ENCODE measurements at places on chromosomes 6 and 20.

DNA sequence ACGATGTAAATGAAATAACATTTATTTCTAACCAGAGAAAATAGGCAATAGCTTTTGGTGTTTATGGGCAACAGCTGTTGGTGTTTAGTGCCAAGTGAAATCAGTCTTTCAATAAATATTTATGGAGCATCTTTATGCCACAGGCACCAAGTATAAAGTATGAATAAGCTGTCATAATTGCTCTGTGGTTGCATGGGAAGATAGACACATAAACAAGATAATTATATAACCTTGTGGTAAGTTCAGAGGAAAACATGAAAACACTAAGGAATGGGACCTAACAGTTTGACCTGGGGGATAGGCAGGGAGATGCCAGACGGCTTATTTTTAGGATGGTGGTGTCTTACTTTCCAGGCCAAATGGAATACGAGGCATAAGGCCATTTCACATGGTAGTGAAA lies 110.9 kb downstream of the GFRAL start:
- no peak for DNase-seq

DNA sequence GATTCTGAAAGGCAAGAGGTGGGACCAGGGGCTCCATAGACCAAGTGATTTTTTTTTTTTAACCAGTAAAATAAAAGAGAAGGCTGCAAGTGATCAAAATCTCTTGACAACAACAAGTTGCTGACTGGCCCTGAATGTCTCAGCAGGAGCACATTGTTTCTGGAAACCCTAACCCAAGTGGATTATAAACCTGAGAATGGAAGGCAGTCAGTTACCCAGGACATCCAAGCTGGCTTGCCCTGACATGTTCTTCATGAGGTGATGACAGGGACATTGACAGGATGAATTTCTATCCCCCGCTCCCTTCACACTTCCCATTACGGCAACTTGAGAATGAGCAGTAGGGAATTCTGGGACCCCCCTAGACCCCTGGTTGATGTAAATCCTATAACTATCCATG lies 49.6 kb upstream of the RIPOR2 start:
- DNase-seq: no peak

DNA sequence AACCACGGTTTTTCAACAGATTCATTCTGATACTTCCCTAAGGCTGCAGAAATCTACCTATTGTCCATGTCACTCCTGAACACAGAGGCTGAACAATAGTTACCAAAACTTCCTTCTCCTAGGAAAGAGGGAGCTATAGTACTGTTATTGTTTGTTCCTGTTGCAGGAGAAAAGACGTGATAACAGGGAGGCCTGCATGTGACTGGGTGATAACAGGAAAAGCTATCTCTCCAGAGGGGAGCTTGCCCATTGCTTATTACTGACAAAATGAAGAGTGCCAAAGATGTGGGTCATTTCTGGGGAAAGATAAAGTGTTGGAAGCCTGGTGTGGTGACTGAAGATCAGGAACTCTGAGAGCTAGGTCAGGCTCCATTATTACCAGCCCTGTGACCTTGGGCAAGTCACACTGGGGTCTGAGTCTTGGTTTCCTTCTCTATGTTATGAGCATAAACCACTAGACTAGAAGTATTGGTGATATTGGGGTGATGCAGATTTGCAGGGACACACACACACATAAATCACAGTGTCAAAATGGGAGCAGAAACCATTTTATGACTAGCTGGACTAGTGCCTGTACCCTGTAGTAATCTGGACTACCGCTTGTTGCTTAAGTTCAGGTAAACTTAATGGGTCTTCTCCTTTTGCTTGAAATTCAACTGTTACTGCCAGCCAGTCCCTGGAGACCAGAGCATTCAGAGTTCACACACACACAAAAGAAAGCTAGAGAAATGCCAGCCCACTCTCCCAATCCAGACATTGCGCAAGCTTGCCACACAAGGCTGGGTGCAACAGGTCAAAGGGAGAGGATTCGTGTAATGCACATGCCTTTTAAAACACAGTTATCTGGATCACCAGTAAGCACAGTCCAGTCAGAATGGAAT lies 136.0 kb upstream of the CNR1 start:
- DNase-seq: no peak

- no peak for DNase-seq
Measured at GRCh38 chr6:96604420-96604819, 41.5 kb downstream of the FHL5 start.

DNA sequence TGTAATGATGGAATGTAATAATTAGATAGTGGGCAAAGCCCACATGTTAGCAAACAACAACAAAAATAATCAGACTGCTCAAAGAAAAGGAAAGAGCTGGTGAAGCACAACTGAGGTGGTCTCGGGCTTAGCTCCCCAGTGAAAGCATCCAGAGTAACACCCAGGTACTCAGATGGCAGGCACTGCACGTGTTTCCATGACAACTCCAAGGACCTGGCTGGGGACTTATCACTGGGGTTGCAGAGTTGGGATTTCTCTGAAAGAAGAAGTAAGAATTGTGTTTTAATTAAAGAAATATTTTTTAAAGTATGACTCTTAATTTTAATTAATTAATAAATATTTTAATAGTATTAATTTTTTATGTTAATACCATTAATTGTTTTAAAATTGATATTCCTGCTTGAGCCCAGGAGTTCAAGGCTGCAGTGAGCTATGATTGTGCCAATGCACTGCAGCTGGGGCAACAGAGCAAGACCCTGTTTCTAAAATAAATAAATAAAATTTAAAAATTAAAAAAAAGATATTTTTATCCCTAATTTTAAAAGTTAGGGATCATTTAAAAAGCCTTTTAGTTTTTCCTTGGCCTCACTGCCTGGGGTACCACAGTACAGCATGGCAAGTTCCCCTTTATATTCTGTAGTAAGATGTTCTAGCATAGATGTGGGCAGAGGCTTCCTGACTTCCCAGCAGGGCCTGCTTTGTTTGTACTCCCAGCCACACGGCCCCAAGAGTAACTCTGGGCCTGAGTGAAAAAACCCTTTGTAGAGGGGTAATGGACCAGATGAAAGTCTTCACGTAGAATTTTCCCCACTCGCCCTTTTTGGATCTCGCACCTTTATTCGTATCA lies 42.2 kb upstream of the UST start:
- DNase-seq: peak; percentile 73

DNA sequence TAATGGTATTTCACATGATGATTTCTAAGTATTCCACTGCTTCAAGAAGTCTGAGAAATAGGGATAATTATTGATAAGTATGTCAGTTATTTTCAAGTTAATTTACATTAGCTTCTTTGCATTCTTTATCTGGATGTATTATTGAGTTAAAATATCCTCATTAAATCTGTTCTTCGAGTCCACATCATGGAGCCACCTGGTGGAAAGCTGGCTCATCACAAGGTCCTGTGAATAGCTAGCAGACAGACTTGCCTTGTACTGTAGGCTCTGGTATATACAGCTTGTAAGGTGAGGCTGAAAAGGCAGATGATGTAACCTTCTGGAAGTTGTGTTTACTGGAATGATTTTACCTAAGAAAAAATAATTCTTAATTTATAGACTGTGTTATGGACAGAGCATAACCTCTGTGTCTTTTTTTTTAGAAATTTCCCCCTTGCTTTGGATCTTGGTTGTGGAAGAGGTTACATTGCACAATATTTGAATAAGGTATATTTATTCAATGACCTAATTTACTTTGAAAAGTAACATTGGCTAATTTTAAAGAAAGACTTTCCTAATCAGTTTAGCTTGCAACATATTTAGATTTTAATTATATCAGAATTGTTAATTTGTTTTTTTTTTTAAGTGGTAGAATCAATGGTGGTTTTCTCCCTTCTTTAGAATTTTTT lies 3.5 kb downstream of the NDUFAF5 start:
- DNase-seq: peak; percentile 72

- no peak for DNase-seq
Measured at GRCh38 chr6:167590193-167590592, 236.5 kb upstream of the AFDN start.

DNA sequence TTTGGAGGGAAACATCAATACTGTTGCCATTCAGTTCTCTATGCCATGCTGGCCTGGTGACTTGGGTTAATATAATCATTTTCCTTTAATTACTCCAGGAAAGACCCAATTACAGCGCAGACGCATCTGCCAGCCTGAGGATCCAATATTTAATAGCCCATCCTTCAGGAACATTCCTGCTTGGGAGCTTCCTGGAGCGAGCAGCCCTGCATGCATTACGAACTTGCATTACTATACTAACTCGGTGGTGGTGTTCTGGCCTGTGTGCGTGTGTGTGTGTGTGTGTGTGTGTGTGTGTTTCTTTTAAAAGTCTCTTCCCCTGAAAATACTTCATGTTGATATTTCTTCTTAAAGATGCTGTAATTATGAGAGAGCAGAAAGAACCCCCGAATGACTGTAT lies 26.5 kb downstream of the PMEPA1 start:
- DNase-seq: no peak

DNA sequence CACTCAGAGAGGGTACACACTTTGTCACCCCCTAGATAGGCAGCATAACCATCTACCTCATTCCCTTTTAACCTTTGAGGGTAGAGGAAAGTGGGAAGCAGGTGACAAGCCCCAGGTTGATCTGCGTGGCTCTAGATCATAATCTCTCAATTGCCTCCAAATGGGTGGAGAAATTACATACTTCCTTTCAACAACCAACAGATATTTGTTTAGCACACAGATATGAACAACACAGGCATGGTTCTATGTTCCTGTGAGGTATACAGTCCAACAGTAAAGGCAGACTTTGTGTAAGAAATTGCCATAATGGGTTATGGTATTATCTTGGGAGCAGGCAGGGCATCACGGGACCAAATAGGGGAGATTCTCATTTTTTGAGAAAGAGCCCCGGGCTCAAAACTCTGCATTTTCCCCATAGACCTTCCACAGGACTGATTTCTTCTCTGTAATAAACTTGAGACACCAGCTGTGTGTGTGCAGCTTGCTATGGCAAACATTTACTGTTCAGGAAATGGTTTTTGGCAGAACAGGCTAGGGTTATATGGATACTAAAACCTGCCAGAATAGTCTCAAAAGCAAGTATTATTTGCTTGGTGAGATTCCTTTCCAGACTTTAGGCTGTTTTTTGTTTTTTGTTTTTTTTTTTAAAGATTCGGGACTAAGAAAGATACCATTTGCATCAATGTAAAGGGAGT lies 126.2 kb downstream of the CD164 start:
- DNase-seq: peak; percentile 21

DNA sequence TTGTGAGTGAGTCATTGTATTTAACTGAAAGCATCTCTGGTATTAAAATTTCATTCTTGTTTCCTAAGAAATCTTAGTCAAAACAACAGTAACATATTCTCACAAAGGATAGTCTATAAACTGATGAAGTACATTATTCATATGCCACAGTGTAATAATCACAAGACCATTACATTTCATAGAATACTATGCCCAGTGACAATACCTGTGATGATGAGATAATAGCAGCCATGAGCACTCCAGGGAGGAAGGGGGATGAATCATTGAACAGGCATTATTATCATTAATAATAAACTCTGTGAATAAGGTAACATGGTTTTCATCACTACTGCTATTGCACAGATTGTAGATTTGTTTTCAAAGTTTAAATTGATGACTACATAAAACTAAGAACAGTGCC lies 667.9 kb downstream of the EPM2A start:
- DNase-seq: no peak

GRCh38 chr6:140077827-140078560 lies 703.5 kb upstream of the CITED2 start:
- no peak for DNase-seq

DNA sequence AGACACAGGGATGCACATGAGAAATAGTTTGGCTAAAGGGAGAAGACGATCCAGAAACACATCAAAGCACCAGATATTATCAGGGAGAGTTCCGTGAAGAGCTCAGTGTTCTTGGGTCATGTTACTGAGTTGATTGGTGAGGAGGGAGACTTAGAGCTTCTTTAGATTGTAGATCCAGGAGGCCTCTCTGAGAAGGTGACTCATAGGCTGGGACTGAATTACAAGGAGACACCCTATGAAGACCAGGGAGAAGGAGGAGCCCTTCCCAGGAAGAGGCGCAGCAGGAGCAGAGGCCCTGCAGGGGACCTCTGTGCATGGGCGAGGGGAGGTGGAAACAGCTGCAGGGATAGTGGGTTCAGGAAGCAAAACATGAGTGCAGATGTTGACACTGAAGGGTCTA lies 196.5 kb downstream of the SLC24A3 start:
- no peak for DNase-seq

DNA sequence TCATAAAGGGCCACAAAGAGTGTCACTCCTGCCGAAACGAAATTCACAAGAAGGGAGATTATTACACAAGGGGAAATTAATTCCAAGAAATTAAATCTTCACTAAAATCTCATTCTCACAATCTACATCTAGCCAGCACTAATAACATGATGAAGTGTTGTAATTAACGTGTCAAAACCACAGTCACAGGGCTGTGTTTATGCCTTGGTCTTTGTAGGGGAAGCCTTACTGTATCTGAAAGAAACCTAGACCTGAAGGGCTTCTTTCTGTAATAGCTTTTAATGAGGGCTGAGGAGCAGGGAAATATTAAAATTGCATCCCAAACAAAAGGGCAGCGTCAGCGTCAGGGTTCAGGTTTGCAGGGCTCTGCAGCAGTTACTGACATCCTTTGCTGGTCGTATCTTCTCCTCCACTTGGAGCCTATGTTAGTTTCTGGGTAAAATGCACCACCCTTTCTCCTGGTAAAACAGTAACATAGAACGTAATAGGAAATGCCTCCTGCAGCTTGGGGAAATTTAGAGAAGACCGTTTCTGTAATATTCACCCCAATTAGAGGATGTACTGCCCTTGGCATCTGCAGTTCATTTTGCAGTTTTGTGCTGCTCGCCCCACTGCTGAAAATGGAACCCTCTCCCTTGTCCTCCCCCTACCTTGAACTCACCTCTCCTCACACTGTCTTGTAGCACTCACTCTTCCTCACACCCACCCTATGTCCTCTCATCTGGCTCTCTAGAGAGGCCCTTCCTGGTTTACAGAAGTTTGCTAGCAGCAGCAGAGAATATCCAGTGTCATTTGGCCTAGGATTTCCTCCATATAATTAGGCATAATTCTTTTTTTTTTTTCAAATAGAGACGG lies 109.0 kb upstream of the TRAF3IP2 start:
- DNase-seq: no peak

DNA sequence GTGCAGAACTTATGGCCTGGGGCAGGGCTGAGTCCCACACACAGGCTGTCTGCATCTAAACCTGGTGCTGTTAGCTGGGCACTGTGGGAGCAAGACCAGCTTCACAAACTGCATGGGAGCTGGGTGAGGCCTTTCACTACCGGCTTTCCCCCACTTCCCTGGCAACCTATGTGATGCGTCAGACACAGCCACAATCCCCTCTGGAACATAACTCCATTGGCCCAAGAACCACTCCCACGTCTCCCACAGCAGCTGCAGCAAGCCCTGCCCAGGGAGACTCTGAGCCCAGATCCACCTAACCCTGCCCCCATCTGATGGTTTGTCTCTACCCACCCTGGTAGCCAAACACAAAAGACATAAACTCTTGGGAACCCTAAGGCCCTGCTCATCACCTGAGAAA lies 9.3 kb downstream of the WDR27 start:
- DNase-seq: no peak

DNA sequence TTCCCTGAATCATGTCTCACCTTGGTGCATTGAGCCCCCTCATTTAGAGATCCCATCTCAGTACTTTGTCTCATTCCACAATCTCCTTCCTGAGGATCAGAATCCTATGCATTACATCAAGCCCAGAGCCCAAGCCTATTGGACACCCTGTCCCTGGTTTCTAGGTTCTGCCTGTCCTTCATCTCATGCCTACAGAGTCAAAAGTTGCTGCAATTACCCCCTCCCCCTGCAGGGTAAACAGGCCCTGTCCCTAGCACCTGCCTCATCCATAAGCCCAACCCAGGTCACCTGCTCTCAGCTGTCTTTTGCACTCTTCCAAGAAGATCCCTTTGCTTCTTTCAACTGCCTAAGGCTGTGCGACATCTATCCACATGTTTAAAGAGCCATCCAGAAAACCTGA lies 93.9 kb downstream of the SPTLC3 start:
- no peak for DNase-seq

GRCh38 chr6:23855497-23856116 lies 270.4 kb upstream of the NRSN1 start:
- no peak for DNase-seq
